ENCODE measurements at places on chromosomes 1 and 21.

DNA sequence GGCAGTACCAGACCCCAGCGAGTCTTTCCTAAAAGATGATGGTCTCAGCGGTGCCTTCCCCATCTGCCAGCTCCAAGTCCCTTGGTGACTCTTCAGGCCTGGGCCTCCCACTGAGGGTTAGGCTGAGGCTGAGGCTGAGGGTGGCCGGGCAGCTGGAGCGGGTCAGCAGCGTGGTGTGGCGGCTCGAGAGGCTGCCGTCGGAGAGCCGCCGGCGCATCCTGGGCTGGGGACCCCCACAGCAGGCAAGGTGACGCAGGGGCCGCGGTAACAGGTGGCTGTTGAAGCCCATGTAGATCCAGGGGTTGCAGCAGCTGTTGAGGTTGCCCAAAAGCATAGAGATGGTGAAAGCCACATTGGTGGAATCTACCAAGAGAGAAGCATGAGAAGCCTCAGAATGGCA, 7.0 kb downstream of the AVPR1B start:
- DNase-seq = no peak

DNA sequence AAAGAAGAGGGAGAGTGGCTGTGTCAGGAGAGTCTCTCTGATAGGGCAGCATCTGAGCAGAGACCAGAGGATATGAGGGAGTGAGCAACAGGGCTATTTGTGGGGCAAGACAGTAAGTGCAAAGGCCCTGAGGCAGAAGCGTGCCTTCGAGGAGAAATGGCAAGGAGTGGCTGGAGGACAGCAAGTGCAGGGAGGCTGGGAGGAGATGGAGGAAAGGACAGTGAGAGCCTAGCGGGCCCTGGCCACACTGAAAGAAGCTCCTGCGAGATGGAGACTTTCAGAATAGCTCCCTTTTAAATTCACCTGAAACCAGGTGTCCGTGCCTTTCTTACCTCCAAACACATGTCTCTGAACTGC, 25.2 kb downstream of the EXOC8 start:
- no peak for DNase-seq

DNA sequence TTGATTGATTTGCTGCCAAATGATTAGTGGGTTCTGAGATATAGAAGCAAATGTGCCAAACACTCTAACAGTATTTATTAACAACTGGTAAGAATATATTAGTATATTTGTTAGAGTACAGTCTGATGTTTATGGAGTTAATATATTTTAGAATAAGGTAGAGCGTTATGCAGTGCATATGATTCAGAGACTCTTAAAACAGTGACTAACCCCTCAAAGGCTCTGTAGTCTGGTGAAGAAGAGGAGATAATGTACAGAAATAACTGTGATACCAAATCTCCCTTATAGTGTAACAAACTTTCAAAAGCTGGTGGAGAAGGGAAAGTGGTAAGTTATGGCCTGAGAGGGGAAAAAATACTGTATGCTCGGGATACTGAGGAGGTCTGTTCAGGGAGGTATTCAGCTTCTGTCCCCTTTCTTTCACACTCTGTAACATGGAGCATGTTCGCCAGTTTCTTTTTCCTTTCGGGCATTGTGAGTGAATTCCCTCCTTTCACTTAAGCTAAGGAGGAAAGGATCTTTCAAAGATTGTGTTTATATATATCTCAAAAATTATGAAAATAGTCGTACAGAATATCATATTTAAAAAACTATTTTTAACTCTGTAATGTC, 121.2 kb downstream of the ADGRL2 start:
- no peak for DNase-seq

DNA sequence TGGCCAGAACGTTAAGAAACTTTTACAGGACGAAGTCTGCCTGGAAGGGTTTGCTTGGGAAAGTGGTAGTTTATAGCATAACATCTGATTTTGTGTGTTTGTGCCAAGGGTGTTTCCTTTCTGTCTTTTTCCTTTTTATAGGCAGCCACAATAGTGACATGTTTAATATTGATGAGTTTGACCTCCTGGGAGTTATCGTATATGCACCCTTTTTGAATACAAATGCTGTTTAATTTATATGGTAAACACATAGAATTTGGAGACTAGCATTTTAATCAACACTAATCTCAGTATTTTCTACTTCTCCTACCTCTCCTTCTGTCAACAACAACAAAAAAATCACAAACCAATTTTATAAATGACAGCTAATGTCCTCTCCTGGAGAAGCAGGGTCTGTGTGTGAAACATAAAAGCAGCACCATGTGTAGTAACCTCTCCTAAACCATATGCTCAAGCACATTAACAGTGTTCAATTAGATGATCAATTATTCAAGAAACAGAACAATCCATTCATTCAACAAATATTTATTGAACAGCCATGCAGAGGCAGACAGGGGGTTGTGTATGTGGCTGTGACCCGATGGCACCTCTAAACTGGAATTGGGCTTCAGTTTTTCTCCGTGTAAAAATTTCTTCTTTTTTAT, 604 bp upstream of the FMN2 start:
- DNase-seq = no peak

GRCh38 chr1:238101923-238102322, 211.2 kb upstream of the ZP4 start:
- no peak for DNase-seq

DNA sequence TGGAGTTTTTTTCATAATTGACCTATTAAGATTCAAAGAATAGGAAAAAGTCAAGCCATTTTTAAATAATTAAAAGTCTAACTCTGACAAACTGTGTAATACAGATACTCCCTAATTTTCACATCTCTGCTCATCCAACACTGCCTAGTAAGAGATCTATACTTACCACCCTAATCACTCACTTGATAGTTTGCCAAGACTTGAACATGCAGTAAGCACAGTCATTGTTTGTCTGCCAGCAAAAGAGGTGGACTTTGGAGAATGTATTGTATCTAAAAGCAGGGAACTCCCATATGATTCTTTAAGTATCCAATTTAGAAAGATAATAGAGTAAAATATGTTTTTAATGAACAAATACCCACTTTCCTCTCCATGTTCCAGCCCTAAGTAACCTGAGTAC, 15.5 kb downstream of the TMEM59 start:
- no peak for DNase-seq

DNA sequence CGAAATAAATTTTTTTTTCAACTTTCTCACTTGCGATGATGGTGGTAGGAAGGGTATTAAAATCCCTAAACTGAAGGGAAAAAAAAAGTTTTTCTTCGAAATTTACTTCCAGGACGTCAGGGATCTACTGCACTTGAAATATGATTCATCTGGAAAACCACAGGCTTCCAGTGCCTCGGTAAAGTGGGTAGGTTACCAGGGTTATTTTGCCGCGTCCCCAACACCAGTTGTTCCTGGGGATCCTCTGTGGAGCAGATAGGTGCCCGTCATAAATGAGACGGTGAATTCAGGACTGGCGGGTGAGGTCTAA, 773 bp downstream of the RABIF start:
- DNase-seq = no peak

DNA sequence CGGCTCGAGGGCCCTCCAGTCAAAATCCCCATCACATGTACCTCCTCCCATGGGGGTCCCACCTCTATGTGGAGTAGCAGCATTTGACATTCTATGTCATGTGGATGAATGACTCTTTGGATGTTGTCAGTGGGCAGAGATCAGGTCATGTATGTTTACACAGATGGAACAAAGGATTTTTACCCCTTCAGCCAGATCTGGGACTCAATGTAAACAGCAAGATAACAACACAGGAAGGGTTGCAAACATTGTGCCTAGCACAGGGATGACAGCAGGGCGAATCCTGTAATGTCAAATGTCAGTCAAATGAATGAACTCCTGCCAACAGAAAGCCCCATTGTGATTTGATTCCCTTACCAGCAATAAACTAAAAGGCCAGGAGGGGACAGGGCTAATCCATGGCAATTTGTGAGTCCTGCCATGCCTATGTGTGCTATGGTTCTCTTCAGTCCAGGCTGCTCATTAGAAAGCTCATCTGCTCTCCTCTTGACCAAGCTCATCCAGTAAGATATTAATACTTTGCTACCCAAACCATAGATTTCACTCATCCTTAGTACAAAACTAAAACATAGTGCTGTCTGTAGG, 60.3 kb downstream of the PGBD5 start:
- DNase-seq = no peak

GRCh38 chr1:150985179-150985825, 3.2 kb downstream of the ANXA9 start:
- DNase-seq = no peak

DNA sequence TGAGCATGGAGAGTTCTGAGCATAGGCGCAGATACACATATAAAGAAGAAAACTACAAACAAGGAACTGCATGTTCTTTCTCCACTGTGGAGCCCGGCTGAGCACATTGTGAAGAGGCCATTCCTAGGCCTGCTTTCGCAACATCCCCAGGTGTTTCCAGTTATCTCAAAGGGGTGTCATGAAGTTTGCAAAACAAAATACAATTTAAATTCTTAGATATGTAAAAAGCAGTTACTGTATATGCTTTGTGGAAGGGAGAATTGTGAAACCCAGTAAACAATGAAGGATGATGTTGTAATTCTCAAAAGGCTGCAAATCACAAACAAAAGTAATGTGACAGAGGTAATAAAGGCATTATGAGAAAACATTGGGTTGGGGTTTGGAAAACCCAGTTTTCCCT, 98.6 kb upstream of the ZNF644 start:
- DNase-seq = no peak

DNA sequence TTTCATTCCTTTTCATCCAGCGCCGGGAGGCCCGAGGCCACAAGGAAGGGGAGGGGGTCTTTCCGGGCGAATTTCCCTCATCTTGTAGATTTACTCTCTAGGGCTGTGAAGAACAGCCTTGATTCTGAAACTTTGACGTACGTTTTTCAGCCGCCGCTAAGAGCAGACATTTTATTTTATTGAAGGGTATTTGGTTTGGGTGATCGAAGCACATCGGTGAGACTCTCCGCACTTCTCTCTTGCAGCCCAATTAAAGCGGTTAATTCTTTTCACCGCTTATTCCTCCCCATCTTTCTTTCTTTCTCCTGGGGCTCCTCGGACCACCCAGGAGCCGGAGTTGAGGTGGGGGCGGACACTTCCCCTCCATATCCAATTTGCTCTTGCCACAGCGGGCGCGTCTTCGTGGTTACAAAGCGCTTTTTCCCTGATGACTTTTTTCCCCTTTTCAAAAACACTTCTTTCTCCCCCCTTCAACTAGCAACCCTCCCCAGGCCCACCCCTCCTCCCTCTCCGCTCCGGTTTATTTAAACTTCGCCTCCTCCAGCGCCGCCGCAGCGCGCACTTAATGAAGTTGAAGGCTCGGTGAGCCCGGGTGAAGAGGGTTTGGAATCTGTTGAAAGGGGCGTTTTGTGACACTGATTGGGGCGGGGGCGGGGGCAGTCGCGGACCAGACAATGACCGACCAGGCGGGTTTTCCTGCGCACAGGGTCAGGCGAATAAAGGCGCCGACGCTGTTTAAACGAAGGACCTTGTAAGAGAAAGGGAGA, 5.9 kb downstream of the FOXD2 start:
- no peak for DNase-seq

- DNase-seq = no peak
These were observed 3.0 kb downstream of the SLC19A1 start for GRCh38 chr21:45539046-45539795.

- DNase-seq = no peak
These were observed 114.4 kb downstream of the PIK3R3 start for GRCh38 chr1:46017876-46018503.

- no peak for DNase-seq
These were observed 195.4 kb upstream of the RUNX1 start for GRCh38 chr21:35244514-35244913.

GRCh38 chr1:1567891-1568291, 6.8 kb downstream of the SSU72 start:
- peak; percentile 13 for DNase-seq

DNA sequence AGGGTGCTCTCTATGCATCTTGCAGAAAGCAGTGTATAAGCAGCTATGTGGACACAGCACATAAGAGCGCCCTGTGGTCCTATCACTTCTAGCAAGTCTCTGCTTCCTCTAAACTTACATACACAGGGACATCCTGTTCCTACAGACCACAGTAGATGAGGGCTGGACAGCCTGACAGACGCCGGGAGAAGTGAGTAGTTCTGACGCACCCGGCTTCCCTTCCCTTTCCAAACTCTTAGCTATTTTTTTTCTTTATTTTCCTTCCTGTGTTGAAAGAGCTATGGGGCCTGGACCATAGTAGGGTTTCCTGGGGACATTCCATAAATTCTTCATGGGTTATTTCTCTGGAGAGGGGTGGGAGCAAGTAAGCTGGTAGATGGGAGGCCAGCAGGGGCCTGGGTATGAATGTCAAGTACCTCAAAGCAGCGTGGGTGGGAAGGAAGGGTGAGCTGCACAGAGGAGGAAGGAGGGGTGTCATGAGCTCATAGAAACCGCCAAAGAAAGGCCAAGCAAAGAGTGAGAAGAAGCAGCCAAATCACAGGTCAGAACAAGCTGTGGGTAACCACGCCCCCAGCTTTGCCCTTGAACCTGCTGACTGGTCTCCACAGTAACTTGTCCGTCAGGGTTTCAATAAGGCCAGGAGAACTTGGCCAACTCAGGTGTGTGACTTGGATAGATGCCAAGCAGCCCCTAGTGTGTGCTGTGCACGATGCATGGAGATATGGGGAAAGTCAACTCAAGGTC, 36.6 kb downstream of the PLXNA2 start:
- no peak for DNase-seq

- DNase-seq = no peak
These were observed 141.3 kb downstream of the ZZZ3 start for GRCh38 chr1:77541162-77541545.

DNA sequence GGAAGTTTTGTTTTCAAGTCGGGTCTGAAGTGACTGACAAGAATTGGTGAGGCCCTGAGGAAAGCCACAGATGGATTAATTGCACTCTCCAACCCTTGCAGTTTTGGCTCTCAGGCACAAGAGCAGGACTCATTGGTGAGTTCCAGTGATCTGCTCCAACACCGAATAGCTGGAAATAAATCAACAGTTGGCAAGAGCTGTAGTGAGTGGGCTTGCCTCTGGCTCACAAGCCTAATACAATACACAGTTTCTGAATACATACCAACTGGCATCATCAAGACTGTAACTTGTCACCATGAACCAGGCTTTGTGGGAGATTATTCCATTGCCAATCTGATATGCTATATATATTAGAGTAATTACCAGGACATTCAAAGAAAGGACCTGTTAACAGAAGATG, 131.6 kb downstream of the GRIK1 start:
- DNase-seq = no peak

- no peak for DNase-seq
These were observed 72.8 kb downstream of the XCL2 start for GRCh38 chr1:168470901-168471431.

DNA sequence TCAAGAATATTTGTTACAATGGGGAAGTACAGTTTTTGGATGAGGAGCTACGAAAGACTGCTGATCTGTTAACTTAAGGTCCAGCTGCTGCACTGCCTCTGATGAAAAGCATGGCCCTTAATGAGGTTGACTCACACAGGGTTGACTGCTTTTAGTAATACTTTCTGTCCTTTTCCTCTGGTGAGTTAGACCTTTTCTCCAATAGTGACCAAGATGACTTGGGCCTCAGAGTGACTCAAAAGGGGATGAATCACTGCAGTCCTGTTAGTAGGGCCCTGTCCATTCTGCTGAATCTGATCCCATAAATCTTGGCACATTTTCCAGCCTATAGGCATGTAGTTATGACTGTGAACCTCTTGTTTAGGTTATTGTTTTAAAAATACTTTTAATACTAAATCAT, 2.7 kb downstream of the DISP1 start:
- no peak for DNase-seq

GRCh38 chr1:90862782-90863181, 145.7 kb upstream of the BARHL2 start:
- DNase-seq = no peak
